ENCODE measurements at places on chromosomes 7 and 10.

- no peak for DNase-seq
Observed at GRCh38 chr10:22597138-22597537, 117.2 kb downstream of the PIP4K2A start.

GRCh38 chr10:1114719-1115606 is 58.8 kb downstream of the WDR37 start:
- DNase-seq, result no peak

DNA sequence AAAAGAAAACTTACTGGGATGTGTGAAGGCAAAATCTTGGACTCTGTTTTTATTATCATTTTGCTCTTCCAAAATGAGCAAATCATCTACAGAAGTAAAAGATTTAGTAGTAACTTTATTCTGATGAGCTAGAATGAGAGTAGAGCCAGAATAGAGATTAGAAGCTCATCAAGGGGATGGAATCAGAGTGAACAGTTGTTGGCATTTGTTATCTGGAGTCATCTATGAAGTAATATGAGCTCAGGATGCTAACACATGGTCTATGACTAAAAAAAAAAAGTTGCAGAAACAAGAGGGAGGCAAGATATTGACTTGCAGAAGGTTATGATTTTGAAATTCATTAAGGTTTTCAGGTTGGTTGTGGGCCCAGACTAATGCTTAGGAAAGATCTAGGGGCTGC is 409.1 kb upstream of the ETV1 start:
- DNase-seq, result no peak

DNA sequence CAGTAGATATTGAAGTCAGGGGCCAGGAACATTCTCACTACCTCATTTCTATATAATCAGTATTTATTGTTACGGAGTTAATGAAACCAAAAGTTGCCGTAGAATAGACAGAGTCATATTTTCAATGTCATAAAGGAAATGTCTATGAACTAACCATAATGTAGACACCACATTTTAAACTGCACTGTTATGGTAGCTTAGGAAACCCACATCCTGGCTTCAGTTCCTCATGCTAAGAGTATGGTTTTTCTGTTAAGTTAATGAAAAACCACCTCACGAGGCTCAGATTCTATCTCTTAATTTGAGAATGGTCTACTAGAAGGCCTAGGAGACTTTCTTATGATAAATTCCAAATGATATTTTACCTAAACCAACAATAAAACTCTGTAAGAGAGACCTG is 166.5 kb downstream of the TMEM26 start:
- no peak for DNase-seq

DNA sequence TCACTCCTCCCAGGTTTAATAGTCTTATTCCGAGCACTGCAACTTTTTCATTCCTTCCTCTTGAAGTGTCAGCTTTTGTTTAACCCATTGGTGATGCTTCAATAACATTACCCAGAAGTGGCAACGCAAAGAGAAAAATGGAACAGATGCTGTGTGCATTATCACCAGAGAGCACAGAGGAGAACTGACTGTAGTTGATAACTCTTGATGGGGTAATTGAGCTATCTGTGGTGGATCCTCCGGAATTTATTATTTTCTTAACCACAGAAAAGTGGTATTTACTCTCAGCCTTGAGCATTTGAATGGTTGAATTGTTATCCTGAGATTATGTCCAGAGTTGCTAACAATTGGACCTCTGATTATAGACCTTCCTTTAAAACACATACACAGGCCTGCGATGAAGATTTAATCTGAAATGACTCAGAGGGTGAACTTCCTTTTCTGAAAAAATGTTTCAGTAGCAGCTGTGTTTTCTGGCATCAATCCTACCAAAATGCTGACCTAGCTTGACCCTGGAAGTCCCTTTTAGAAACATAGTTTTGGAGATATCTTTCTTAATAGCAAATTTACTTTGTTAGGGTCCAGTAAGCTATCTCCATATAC is 1584.4 kb upstream of the LRRTM3 start:
- DNase-seq, result no peak

GRCh38 chr7:118129041-118129795 is 54.7 kb upstream of the LSM8 start:
- DNase-seq, result no peak

GRCh38 chr7:77553123-77553522 is 16.0 kb downstream of the PTPN12 start:
- no peak for DNase-seq

GRCh38 chr7:40604601-40605438 is 470.0 kb downstream of the SUGCT start:
- DNase-seq, result peak; percentile 52

GRCh38 chr10:84783386-84783785 is 455.0 kb downstream of the CCSER2 start:
- DNase-seq, result peak; percentile 29

GRCh38 chr10:70174058-70174741 is 3.9 kb upstream of the SAR1A start:
- no peak for DNase-seq

DNA sequence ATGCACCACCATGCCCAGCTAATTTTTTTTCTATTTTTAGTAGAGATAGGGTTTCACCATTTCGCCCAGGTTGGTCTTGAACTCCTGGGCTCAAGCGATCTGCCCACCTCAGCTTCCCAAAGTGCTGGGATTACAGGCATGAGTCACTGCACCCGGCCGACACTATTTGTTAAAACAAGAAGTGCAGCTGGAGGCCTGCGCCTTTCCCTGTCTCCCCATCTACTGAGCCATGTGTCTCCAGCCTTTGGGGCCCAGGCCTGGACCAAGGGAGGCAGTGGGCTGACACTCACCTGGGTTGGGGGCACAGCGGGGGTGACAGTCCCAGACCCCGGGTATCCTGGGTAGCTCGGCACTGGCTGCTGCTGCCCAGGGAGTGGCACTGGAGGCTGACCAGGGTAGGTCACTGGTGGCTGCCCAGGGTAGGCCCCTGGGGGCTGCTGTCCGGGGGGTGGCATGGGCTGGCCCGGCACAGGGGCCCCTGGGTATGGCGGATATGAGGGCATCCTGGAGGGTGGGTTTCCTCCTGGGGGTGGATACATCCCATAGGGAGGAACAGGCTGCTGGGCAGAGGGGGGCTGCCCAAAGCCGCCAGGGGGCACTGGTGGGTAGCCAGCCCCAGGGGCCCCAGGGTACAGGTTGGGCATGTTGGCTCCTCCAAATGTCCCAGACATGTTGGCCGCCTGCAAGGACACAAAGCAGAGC is 36.3 kb downstream of the PLAC9 start:
- DNase-seq, result peak; percentile 25

DNA sequence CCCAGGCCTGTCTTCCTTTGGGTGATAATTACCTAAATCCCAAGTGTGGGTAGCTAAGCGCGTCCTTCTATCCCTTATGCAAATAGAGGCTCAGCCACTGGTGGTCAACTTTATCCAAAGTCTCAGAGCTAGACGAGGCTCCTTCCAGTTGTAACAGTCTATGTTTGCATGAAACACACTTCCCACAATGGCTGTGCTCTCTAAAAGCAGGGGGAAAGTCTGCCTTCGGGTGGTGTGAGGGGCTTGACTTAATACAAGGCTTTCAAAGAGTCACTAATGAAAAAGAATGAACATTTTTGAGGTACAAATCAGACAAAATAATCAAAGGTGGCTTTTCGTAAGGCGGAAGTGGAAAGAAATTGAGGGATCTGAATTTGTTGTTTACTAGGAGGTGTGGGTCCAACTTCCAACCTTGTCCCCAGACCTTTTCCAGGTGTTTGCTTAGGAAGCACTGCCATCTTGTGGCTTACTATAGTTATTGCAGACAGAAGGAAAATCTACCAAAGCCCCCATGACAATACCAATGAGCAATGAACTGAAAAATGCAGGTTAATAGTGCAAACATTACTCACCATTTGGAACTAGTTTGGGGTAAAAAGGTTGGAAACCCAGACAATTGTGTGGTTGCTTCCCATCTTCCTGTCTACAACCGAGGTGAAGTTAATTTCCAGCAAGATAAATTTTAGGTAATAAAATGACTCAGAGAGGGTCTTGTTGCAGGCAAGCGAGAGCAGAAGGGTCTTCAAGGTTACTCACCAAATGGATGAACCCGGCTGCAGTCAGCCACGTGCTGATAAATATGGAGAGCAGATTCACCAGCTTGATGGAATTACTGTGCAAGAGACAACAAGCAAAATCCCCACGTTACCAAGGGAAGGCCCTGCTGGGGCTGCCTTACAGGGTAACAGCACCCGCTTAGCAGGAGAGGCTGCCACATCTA is 525.7 kb downstream of the KCNMA1 start:
- DNase-seq, result peak; percentile 45

DNA sequence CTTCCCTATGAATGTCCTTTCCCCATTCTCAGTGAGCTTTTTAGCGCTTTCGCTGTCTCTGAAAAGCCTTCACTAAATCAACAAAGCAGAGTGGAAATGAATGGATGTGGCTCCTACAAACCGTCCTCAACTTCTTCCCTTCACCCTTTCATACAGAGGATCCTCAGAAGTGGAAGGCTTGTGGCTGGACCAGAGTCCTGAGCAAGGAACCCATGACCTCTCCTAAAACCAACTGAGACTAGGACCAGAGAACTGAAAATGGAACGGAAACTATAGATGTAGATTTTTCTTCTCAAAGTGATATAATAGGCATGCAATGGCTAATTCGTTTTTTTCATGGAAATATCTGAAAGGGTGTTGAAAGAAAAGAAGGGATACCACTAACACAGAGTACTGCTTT is 122.5 kb downstream of the LHFPL3 start:
- no peak for DNase-seq
